Type B pancreatic cell (in vitro differentiated cells): ENCODE measurements at places on chromosomes 12 and 14. TPM values are rescaled to one million over a fixed set of nuclear protein-coding genes. Genes with fewer than 3 reads are reported as not detected.

- no peak for DNase-seq
These were observed 34.3 kb upstream of the LTA4H start for GRCh38 chr12:96069511-96070231.

GRCh38 chr14:87349921-87350320 lies 643.1 kb downstream of the GALC start:
- DNase-seq = no peak

The TCL1B gene
- total RNA-seq = not detected in 2 replicates

The LRFN5 gene
- total RNA-seq = 1.3 and 4.6 TPM in 2 replicates

The FMNL3 gene
- total RNA-seq = 2.5 and 21.1 TPM in 2 replicates

DNA sequence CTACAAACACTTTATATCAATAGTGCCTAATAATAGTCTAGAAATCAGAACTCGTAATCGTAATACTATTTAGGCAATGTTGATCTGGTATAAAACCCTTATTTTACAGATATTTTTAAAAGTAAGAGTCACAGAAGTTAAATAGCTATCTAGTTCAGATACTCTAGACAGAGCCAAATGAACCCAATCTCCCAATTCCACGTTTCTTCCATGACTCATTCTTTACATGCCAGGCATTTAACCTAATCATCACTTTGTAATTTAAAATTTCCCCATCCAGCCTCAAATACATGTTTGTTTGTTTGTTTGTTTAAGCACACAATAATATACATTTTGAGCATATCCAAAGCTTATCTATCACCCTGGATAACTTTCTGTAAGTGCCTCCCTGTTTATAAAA lies 36.4 kb upstream of the GARIN6 start:
- DNase-seq = no peak

DNA sequence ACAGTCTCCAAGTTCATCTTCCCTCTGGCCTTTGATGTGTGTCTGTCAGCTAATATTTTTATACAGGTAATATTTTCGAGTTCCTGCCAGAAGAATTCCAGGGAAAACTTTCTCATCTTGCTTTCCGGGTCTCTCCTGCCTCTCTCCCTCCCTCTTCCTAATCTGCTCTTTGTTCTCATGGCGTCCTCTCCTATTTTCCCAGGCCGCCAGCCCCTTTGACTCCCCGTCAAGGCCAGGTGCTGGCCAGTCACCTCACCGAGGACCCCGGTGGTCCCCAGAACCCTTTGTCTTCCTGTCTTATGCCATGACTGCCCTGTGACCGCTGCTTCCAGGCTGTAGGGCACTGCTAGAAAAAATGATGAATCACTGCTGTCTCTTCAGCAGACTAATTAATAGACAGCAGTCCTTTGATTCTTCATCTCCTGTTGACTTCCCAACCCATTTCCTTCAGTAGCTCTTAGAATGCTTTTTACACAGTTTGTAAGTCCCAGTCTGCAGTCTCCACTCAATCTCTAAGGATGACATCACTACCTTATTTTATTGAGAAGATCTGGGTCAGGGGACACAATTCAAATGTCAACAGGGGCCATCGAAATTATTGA lies 40.7 kb downstream of the PPFIBP1 start:
- DNase-seq = no peak

The GPN3 gene
- total RNA-seq = 15.2 and 18.1 TPM in 2 replicates

The CLEC4C gene
- total RNA-seq = not detected in 2 replicates

DNA sequence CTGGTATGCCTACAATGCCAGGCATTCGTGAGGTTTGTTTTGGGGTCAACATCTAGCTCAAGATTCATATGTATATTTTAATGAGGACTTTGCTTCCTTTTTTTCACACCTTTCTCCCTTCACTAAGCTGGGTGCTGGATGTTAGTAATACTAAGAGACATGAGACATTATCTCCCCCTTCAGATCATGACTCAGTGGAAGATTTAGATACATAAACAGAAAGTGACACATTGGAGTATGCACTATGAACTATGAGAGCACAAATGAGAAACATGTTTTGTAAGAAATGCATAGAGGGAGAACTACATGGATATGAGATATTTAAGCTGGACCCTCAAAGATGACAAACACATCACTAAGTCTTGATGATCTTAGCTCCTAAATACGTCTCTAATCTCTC lies 286.3 kb downstream of the RPAP3 start:
- DNase-seq = no peak
